Activated T-helper 1 cell treated with anti-CD3 and anti-CD28 coated beads, Interleukin-2, amount 50 U/mL, for 16 hours (primary cell): ENCODE measurements at places on chromosomes 5 and 9.

DNA sequence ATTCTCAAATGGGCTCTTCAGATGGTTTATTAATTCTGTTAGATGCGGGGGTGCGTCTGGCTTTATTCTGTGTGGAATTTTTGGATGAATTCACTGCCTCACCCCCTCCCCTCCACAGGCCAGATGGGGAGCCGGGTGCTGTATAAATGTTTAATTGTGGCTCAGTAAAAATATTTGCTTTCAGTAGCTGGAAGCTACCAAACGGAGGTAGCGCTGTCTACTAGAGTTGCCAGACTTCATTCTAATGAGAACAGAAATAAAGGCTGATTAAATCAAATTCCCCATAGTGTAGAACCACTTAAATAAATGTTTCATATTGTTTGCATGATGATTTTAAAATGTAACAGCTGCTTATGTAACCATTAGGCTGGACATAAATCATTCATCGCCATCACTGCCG is 34.5 kb upstream of the KCNMB1 start:
- no peak for DNase-seq

GRCh38 chr5:179768326-179769085 is 25.3 kb upstream of the LTC4S start:
- no peak for DNase-seq

DNA sequence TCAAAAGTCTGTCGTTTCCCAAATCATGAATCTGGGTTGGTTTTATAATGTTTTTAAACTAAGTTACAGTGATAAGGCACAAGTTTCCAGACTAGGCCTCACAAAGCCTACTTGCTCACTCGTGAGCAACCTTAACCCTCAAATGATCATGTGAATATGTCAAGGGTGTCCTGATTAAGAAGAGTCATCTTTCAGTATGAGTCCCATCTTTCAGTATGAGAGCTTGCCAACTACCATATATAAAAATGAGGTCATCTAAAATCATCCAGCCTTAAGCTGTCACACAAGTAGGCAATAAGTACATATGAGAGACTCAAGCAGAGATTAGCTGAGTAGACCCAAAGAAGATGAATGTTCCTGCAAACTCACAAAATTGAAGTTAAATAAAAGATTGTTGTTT is 668.4 kb upstream of the FAM174A start:
- DNase-seq, result no peak

DNA sequence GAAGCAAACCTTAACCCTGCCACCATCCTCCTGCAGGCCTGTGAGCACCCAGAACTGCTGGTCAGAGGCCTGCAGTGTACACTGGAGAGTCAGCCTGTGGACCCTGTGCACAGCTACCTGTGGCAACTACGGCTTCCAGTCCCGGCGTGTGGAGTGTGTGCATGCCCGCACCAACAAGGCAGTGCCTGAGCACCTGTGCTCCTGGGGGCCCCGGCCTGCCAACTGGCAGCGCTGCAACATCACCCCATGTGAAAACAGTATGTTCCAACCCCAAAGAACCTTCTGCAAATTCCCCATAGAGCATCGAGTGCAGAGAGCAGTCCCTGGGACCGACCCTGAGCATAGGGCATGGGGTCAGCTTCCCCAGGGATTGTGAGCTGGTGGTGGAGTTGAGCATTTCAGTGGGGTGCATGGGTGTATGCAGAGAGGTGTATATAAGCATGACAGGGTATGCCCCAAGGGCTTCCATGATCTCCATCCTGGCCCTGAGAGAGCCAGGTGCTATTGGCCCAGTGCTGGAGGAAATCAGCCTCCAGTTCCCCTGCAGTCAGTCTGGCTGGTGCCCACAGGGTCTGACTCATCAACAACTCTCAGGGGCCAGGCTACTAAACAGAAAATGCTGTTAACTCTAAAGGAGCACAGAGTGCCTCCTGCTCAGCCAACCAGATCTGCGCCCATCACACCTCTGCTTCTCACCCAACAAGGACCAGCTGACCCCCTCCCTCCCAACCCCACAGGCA is 126.2 kb downstream of the SAXO1 start:
- no peak for DNase-seq

- DNase-seq, result no peak
These were observed 31.2 kb upstream of the LRRC14B start for GRCh38 chr5:160173-160510.

DNA sequence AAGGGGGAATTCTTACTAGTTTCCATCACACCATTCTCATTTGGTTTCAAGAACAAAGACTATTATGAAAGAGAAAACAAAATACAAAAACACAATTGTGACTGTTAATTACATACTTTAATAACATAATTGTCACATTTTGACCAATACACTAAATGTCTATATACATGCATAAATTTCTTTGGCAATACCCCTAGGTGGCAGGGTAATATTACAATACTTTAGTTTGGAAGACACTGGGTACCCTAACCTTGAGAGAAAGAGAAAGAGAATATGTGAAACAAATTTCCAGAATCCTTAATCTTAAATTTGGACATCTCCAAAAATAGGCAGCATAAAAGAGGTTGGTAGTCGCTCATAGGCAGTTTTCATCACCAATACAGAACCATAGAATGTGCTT is 619.6 kb upstream of the ADAMTS16 start:
- no peak for DNase-seq

DNA sequence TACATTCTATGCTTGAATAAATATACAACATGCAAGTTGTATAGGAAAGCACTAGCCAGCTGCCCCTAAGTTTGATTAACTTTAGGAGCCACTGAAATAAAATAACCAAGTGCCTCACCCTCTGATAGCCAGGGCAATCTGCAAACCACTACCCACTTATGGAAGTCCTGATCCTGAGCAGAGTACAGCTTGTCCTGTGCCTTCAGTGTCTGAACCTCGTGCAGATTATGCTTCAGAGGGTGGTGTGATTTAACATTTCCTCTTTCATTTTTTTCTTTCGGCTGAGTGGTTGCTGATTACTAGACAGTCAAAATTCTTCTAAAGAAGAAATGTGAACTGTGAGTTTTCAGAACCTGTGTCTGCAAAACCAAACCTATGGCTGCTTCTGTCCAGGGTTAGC is 327.7 kb downstream of the PIK3R1 start:
- DNase-seq, result no peak

- DNase-seq, result no peak
These were observed 4.9 kb upstream of the FOXE1 start for GRCh38 chr9:97848215-97848479.

DNA sequence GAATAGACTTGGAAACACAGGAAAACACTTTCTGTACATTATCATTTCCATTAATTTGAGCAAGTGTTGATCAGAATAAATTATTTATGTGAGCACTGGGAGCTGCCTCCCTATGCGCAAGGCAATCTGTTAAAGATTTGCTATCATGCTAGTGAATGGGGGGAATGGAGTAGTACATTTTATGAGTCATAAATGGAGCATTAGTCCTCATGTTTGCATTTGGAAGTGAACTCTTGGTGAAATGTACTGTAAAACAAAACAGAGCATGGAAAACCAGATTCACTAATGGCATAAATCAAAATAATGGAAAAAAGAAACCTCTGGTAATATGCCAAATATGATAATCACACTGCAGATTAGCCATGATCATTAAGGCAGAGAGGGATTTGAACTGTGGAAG is 40.5 kb upstream of the TMC1 start:
- DNase-seq, result no peak

GRCh38 chr5:106443746-106444145 is 1227.0 kb downstream of the EFNA5 start:
- DNase-seq, result no peak

GRCh38 chr5:61306531-61307131 is 25.4 kb upstream of the ZSWIM6 start:
- DNase-seq, result no peak

DNA sequence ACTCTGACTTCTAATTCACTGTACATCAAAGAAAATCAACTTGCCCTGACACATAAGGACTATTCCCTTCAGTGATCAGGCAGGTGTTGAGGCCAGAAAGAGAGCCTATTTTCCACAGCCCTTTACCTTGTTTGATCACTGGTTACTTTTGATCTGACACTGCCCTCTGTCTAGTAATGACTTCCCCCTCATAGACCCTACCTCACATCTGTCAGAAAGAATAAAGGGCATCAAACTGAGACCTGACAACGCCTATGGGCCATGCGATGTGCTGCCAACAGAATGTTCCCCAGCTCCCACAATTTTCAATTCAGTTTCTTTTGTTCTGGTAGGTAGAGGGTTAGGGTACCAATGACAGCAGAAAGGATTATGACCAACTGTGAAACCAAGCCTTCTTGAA is 47.7 kb downstream of the FBXL17 start:
- DNase-seq, result no peak

- DNase-seq, result no peak
These were observed 286.7 kb downstream of the NFIB start for GRCh38 chr9:14027116-14027800.

DNA sequence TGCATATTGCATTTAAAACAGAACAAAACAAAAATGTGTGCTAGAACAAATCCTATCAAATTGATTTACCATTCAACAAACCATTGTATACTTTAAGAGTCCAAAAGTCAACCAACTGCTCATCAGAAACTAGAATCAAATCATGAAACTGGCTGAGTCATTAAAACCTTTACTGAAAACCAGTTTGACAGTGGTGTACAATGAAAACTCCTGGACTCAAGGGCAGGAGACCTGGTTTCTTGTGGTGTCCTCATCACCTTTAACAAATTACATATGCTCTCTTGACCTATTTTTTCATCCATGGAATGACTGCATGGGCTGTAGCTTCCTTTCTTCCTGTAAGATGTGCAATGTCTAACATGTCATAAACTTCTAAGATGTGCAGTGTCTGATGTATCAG is 315.3 kb upstream of the SLC30A5 start:
- DNase-seq, result no peak

DNA sequence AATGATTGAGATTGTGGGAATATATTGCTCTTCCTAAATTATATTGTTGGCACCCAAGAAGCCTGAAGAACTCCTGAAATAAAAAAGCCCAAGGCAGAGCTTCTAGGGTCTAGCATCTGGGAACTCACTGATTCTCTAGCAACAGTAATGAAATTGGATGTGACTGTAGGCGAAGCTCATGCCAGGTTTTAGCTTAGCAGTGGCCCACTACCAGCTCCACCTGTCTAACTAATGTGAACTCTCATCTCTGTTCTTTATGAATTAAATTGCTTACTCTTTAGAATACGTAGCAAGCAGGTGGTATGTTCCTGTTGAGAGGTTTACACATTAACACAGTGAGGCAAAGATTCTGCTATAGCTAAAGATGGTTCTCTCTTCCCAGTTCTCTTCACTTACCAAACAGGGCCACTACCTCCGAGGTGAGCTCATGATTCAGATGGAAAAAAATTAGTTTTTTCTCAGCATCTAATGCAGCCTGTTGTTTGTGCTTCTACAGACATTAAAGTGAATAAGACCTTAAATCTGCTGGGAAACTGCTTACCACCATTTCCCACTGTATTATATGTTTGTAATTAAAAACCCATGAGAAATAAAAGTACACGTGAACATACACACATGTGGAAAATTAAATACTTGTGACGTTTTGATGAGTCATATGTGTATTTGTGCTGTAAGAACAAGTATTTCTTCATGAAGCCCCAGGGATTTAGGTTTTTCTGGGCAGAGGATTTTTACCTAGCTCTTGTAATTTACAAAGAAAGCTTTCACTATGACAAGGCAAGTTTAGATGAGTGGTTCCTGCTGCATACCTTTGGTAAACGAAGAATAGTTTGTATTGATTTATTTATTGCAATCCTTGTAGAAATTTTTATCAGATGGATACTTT is 360.1 kb downstream of the KDM4C start:
- DNase-seq, result no peak

- DNase-seq, result no peak
These were observed 138.7 kb upstream of the ARRDC3 start for GRCh38 chr5:91521785-91522184.

GRCh38 chr9:134071149-134071548 is 3.3 kb upstream of the BRD3 start:
- DNase-seq, result no peak

- no peak for DNase-seq
These were observed 242.3 kb upstream of the IRX2 start for GRCh38 chr5:2993771-2994170.

DNA sequence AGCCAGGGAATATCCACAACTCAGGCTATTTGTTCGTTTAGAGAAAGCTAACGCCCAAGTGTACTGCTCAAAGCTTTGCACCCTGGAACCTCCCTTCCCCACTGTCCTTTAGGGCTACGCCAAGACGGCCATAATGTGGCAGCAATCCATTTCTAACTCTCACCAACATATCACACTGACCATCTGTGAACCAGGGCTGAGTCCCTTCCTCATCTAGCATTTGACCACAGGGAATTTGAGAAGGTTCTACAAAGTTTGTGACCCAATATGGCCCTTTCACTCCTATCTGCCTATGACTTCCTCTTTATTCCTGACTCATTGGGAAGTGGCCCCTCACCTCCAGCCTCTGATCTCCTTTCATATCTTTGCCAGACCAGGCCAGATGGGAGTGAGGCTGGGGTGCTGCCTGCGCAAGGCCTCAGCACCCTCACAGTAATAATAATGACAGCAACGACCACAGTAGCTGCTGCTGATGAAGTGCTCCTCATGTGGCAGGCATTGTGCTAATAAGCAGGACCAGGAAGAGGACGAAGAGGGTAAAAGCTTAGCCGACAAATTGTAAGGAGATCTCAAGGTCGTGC is 9.3 kb upstream of the ARAP3 start:
- no peak for DNase-seq

- no peak for DNase-seq
These were observed 25.0 kb upstream of the IL17B start for GRCh38 chr5:149403923-149404745.

DNA sequence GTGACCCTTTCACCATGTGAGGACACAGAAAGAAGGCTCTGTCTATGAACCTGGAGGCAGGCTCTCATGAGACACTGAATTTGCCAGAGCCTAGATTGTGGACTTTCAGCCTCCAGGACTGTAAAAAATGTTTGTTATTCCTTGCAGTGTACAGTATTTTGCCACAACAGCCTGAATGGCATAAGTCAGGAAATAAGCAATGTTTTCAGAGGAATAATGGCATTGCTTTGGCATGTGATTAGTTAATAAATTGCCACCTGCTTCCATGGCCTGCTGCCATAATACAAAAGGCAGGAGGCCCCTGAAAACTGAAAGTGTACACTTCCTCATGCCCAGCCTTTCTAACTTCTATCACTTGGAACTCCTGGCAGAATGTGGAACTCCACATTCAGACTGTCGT is 408.1 kb downstream of the GADD45G start:
- DNase-seq, result no peak

GRCh38 chr5:66423484-66423883 is 172.7 kb upstream of the MAST4 start:
- no peak for DNase-seq

- no peak for DNase-seq
These were observed 80.5 kb downstream of the AMBP start for GRCh38 chr9:113997610-113998009.

- no peak for DNase-seq
These were observed 27.3 kb upstream of the CREBRF start for GRCh38 chr5:173028811-173029327.

DNA sequence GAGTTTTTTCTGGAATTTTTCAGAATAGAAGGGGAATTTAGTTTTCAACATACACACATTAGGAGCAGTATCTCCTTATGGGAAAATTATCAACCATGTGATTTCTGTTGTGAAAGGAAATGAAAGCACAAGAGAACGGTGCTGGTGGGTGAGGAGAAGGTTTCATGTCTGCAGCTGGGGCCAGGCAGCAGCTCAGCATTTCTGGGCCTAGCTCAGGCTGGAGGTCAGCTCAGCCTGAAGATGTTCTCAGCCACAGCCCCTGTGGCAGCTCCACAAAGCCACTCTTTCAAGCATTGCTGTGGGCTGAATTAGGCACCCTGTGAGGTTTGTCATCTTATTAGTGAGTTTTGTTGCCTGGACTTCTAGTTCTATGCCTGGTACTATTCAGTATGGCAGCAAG is 90.3 kb downstream of the DIRAS2 start:
- no peak for DNase-seq

- no peak for DNase-seq
These were observed 83.1 kb downstream of the JMY start for GRCh38 chr5:79318935-79319614.
